ENCODE measurements at places on chromosomes 6 and 20. TPM values are rescaled to one million over a fixed set of nuclear protein-coding genes. Genes with fewer than 3 reads are reported as not detected.

SLC17A3 gene
- polyA plus RNA-seq: not detected

C2 gene
- polyA plus RNA-seq: 5.5 TPM

COL9A3 gene
- polyA plus RNA-seq: 17.5 TPM

SYNJ2 gene
- polyA plus RNA-seq: 17.9 TPM

BCAS1 gene
- 102 TPM for polyA plus RNA-seq

DUSP15 gene
- polyA plus RNA-seq: 7.0 TPM
